ENCODE measurements at places on chromosomes 2 and 18.
A peak's percentile ranks its signal among the peaks of the same experiment; 100 is the strongest.

- no peak for DNase-seq
Observed at GRCh38 chr2:124080281-124081153, 55.4 kb downstream of the CNTNAP5 start.

GRCh38 chr18:46160050-46160798 is 56.0 kb downstream of the HAUS1 start:
- no peak for DNase-seq

DNA sequence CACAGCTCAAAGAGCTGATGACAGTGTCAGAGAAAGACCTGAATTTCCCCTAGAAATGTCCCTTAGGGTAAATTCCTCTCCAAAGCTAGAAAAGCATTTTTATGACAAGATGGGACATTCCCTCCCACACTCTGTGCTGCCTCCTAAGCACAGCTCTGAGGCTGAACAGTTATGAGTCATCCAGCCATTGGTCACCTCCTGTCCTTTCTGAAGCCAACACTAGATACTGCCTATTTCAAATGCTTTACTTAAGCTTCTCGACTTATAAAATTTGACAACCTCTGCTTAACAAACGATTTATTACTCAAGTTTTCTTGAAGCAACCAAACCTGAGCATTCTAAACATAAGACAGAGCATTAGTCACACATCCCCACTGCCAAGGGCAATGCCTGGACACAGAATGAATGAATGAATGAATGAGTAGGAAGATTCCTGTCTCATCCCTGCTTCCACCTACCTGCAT is 35.4 kb downstream of the B4GALT6 start:
- no peak for DNase-seq

GRCh38 chr18:37265382-37265781 is 300.2 kb downstream of the CELF4 start:
- DNase-seq: no peak

DNA sequence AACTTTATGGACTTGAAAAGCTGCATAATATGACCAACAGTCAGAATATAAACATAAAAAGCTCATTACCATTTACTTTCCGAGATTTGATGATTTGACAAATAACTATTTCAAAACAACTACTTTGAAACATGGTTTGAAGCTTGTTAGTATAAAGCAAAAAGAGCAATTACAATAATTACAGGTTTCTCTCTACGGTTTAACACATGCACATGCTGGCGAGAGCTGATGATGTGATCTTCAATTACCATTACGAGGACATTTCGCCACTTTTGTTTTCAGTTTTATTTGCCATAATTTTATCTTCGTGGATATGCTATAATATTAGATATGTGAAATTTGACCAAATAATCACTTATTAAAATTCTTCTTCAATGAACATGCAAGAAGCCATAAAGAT is 270.1 kb downstream of the TCF4 start:
- no peak for DNase-seq

DNA sequence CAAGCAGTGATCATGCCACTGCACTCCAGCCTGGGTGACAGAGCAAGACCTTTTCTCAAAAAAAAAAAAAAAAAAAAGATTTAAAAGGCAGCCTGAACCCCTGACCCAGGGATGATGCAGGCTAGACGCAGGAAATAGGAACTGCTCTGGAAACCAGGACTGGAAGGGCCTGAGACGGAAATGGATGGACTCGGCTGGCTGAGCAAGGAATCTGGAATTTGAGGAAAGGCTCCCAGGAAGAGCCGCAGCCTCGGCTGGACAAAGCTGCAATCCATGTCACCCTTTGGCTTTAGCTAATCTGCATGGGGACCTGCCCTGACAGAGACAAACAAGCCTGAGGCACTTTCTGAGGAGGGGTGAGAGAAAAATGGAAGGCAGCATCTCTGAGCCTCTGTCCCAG is 55.0 kb upstream of the DAPL1 start:
- DNase-seq: no peak

- no peak for DNase-seq
Observed at GRCh38 chr2:140472676-140473075, 1658.1 kb downstream of the LRP1B start.

DNA sequence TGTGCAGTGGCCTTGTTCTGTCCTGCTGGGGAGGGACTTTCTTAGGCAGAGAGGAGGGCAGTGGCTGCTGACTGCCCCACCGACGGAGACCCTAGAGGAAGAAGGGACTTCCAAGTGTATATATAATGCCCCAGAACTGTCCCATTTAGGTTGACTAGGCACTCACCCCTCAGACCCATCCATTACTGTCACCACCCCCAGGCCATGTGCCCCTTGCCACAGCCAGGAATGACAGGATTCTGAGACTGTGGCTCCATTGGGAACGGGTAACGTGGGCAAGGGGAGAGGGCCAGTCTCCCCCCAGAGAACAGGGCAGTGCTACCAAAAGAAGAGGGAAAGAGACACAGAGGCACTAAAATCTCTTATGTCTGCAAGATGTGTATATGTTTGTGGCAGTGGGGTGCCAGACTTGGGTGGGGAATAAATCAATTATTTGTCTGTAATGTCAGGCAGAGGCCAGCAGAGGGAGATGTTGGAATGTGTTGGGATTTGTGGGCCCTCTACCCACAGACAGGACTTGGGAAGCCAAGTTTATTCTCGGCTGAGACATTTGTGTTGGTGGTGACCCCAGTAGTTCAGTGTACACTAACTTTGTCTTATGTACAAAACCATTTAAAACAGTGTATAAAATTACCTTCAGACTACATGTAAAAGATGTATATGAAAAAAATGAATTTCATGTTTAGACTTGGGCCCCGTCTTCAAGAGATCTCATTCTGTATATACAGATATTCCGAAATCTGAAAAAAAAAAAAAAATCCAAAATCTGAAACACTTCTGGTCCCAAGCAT is 24.0 kb upstream of the TMEM37 start:
- DNase-seq: peak; percentile 20

GRCh38 chr18:47557160-47557559 is 305.7 kb upstream of the SKOR2 start:
- no peak for DNase-seq
